ENCODE measurements at places on chromosomes 5 and 9.

GRCh38 chr9:27329291-27329690, 32.3 kb upstream of the EQTN start:
- DNase-seq, result no peak

GRCh38 chr9:118515947-118516346, 811.7 kb downstream of the TLR4 start:
- no peak for DNase-seq

DNA sequence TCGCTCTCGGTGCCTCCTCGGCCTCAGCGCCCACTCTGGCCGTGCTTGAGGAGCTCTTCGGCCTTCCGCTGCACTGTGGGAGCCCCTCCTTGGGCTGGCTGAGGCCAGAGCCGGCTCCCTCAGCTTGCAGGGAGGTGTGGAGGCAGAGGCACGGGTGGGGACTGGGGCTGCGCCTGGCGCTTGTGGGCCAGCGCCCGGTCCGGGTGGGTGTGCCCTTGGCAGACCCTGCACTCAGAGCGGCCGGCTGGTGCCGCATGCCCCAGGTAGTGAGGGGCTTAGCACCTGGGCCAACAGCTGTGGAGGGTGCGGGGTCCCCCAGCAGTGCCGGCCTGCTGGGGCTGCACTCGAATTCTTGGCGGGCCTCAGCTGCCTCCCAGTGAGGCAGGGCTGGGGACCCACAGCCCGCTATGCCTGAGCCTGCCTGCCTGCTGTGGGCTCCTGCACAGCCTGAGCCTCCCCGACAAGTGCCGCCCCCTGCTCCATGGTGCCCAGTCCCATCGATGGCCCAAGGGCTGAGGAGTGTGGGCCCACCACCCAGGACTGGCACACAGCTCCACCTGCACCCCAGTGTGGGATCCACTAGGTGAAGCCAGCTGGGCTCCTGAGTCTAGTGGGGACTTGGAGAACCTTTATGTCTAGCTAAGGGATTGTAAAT, 2085.2 kb upstream of the ACO1 start:
- no peak for DNase-seq

DNA sequence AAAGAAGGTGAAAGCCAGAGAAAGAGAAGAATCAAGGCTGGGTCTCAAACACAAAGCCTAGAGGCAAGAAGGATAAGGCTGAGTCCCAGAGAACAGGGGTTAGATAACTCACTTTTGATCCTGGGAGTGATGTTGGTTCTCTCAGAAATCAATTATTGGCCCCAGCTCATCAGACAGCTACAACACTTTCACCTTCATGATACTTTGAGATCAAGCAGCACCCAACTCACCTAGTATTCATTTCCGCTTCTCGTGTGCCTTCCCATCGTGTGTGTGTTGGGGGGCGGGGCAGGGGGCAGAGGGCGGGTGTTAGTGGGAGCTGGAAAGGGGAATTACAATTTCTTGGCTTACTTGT, 92.2 kb upstream of the RAD23B start:
- no peak for DNase-seq

GRCh38 chr9:83219924-83220438, 157.0 kb upstream of the RASEF start:
- DNase-seq, result no peak

GRCh38 chr9:137985637-137986071, 108.1 kb downstream of the CACNA1B start:
- no peak for DNase-seq

DNA sequence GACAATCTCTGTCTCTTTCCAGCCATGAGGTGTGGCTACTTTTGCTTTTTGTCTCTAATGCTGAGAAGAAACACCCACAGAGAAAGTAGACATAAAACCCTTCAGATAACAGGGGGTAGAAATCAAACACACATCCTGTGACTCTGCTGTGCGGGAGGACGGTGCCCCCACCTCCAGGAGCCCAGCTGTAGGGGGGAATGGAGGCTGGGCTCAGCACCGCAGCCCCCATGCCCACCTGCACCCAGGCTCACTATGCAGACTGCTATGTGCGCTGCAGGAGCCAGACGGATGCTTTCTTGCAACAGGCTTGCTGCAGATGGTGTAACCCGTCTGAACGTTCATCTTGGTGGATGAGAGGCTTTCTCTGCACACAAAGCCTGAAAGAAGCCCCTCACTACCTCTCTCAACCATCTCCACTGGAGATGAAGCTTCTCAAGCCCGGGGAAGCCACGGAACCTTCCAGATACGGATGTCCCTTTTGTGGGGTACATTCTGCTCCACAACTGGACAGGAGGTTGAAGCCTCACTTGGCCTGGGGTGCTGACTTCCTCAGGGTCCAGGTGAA, 207.2 kb downstream of the GADD45G start:
- DNase-seq, result no peak

- peak; percentile 61 for DNase-seq
Observed at GRCh38 chr9:4339357-4339756, 39.5 kb upstream of the GLIS3 start.

GRCh38 chr5:158154226-158155005, 295.5 kb upstream of the CLINT1 start:
- DNase-seq, result no peak

DNA sequence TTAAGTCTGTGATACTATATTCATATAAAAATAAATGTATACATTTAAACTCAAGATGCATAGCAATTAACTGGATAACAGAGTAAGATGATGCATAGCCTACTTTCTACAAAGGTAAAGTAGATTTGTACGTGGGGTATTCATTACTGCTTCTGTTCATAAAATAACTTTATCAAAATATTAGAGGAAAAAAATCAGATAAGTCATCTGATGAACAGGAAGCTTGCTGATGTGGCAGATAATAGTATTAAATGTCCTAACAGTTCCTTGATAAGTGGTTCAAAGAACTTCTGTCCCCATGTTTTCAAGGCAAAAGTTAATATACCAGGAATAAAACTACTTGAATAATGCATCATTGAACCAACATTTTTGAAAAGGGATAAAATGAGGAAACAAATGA, 123.7 kb downstream of the NFIB start:
- DNase-seq, result no peak

GRCh38 chr9:111955048-111955447, 58.4 kb downstream of the UGCG start:
- DNase-seq, result no peak

DNA sequence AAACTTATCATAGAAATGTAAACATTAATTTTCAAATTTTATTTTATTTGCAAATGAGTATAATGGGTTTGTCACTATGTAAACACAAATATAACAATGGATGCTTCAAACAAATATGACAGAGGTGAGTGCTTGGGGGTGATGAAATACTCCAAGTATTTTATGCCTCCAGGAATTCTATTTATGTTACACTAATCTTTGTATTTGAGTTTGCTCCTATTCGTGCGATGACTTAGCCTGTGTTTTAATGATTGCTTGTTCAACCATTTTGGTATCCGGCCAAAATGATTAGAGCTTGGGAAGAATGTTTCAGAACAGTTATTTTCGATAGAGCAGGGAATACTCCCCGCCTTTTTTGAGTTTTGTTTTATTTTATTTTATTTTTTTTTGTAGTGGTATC, 5.0 kb downstream of the DMRT2 start:
- DNase-seq, result no peak

- no peak for DNase-seq
Observed at GRCh38 chr5:169636477-169637084, 494 bp upstream of the DOCK2 start.

DNA sequence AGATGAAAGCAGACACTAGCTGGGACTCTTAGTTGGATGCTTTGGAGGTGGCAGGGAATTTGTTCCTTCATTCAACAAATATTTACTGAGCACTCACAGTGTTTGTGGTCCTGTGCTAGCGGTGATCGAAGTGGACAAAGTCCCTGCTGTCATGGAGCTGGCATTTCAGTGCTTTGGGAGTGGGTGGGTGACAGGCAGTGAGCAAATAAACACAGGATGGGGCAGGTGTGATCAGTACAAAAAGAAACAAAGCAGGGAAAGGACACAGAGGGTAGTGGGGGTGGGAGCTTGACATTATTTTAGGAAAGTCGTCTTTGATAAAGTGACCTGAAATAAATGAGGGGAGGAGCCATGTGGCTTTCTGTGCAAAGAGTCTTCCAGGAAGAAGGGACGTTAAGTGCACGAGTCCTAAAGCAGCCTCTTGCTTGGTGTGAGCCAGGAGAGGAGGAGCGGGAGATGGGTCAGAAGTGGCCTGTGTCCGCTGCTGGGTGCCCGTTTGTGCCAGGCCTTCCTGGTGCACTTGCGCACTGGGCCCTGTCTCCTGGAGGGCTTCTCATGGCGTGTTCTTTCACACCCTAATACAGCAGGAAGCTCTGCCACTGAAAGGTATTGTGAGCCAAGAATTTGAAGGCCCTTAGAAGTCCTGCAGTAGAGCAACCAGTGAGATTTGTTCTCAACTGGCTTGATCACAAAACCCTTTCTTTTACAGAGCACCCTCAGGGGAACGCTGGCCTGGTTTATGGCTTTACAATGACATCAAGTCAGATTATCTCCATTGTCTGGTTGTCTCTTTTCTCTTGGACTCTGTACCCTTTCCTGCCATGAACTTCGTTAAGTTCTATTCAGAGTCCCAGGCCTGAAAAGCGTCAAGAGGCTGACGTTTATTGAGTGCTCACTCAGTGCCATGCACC, 14.8 kb downstream of the NDST1 start:
- DNase-seq, result no peak

DNA sequence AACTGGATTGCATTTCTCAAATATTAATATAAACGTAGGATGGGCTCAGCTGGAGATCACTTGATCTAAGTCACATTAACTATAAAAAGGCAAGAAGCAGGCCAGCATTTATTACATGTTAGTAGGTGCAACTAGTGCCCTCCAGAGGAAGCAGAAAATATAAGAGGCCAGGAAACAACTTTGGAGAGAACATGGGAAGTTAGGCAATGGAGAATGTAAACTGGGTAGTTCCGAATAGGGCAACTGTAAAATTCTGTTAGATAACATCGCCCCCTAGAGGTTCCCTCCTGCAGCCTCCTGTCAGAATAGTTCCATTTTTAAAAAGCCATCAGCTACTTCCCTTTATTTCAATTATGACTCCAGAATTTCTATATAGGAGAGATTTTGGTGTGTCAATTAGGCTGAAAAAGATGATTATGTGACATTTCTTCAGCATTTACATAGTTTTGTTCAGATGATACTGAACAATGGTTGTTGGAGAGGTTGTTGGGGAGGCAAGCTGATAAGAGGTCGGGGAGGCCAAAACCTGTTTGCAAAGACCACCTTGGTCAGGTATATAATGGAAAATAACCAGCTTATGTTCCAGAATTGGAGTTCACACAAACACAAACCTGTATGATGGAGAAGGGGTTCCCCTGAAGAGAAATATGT, 22.4 kb downstream of the CCL28 start:
- DNase-seq, result no peak

- DNase-seq, result no peak
Observed at GRCh38 chr5:72347801-72348308, 27.7 kb downstream of the PTCD2 start.

DNA sequence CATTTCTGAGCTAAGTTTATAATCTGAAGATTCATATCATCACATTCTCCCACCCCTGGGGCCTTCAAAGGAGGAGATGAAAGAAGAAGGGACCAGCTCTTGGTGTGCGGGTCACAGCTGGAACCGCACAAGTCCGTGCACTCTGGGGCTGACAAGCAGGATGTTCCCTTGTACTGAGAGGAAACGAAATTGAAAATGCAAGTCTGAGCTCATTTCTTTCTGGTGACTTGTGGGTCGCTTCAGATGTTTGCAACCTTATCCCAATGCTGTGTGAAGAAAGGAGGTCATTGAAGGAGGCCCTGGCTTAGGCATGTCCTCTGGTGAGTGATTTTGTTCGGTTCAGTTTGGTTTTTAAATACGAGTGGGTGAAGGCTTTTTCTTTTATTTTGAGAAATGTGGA, 59.6 kb downstream of the C9orf152 start:
- no peak for DNase-seq

DNA sequence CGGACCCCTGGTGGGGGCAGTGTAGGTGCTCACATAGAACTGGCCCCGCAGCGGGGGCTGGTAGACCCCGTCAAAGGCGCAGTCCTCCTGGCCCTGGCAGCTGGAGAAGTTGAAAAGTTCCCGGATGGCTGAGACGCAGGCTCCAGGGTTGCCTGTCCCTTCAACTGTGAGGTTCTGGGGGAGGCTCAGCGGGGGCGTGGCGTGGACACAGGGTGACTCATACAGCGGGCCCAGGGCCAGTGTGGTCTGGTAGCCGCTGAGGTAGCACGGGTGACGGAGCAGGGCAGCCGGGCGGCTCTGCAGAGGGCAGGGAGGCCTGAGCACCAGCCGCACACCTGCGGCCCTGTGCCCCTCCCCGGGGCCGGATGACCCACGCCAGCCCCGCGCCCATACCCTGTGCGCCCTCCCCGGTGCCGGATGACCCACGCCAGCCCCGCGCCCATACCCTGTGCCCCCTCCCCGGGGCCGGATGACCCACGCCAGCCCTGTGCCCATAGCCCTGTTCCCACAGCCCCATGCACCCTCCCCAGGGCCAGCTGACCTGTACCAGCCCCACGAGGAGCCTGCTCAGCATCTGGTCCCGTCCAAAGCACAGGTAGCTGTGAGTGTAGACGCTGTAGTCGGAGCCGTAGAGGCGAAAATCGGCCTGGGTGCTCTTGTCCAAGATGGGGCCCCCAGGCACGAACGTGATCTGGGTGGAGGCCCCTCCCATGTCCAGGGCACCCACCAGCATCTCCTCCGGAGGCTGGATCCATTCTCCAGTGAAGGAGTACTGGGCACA, 5.0 kb downstream of the ENTPD8 start:
- no peak for DNase-seq

- no peak for DNase-seq
Observed at GRCh38 chr9:115690786-115691496, 462.6 kb upstream of the PAPPA start.

GRCh38 chr5:112143690-112144089, 275.4 kb downstream of the EPB41L4A start:
- DNase-seq, result no peak

Data from stimulated activated CD8-positive, alpha-beta memory T cell treated with anti-CD3 and anti-CD28 coated beads, Interleukin-7, amount 100 ng/mL, for 1 hour (primary cell).